ENCODE measurements at places on chromosomes 2 and 18.

- DNase-seq, result no peak
These were observed 1377.1 kb upstream of the PIK3C3 start for GRCh38 chr18:40577981-40578365.

DNA sequence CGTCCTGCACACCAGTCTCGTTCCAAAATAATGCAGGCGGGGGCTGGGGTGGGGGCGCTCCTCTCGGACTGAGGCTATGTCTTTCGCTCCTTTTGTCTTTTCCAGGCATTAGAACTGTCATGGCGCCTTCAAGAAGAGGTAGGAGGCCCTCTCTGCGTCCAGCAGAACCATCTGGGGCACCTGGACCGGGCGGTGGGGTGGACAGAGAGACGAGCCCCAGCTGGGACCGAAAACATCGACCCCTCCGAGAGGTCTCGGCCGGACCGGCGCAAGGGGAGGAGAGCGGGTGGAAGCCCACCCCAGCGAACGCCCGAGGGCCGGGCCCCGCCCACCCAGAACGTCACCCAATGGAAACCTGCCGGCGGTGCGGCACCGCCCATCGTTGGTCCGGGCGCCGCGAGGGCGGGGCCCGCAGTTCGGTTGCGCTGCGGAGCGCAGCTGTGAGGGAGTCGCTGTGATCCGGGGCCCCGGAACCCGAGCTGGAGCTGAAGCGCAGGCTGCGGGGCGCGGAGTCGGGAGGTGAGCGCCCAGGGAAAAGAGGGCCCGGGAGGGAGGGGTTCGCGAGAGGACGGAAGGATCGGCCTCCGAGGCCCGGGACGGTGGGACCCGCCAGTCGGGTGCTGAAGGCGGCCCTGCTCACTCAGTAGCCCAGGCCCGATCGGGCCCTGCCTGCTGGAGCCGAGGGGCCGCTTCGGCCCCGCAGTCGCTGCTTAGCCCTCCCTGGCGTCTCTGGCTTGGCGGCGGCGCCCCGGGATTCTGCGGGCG, at the start of gene NRBP1:
TSS of gene NRBP1 (plus strand) at position 419 of the 765 bp plus-strand sequence. CDS start 4,643 bp downstream, outside the sequence.
- DNase-seq, result peak; percentile 85

DNA sequence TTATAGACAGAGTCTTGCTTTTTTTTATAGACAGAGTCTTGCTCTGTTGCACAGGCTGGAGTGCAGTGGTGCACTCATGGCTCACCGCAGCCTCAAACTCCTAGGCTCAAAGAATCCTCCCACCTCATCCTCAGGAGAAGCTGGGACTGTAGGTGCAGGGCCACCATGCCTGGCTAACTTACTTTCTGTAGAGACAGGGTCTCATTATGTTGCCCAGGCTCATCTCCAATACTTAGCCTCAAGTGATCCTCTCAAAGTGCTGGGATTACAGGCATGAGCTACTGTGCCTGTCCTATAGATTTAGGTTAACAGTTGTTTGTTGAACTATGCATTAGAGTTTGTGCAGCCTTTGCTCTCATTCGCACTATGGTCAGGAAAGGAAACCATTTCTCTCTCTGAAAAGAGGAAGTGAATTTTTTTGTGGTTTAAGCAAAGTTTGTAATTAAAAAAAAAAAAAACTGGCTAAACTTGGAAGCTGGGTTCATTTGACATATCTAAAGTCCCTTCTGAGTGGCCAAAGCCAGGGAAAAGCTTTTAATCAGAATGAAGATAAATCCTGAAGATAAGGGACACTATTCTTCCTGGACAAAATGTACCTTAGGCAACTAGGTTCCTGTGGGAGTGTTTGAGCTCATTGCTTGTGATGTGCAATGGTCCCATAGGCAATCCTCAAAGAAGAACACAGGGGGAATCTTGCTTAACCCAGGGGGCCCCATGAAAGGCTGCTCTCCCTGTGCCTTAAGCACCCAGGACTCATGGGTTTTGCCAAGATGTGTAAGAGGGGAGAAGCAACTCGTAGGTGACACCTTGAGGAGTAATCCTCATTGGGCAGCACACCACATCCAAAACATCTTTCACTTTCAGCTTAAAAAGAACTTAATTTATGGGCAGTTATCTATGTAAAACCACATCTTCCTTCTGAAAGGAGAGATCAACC, 201.7 kb downstream of the MREG start:
- no peak for DNase-seq

GRCh38 chr18:45430041-45430440, 185.2 kb upstream of the SLC14A2 start:
- no peak for DNase-seq

DNA sequence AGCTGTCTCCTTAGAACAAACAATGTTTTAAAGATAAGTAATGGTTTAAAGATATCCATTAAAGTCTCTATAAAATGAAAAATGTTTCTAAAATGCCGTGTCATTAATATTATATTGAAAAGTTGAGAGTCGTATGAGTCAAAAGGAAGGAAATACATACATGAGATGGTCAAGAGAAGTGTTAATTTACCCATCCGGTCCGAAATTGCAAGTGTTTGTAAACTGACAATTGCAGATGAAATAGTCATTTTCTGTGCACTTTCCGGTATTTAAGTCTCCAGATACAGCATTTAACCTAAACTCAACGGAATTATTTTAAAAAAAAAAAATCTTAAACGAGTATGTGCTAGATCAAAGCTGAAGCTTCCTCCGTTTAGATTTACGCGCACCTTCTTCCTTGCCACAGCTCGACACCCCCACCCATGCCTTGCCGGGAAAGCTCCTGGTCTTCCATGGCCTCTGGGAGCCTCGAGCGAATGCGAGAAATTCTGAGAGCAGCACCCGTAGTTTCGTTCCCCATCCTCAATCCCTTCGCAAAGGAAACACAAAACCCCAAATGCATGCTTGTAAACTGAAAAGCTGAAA, 1.8 kb downstream of the DSC3 start:
- DNase-seq, result no peak

DNA sequence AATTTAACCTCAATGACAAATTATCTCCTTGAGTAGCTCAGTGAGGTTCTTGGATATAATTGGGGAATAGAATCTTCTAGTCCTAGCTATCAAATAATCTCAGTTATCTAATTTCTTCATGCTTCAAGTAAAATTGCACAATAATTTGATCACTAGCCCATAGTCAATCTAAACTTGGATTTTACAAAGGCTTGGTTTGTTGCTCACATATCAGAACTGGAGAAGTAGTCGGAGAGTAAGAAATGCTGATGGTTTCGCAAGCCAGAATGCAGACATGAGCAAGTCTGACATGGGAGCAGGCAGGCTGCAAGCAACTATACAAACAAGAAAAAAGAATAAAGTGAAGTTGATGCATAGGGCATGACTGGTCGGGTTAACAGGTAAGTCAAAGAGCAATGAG, 11.7 kb upstream of the PDE11A start:
- DNase-seq, result no peak

DNA sequence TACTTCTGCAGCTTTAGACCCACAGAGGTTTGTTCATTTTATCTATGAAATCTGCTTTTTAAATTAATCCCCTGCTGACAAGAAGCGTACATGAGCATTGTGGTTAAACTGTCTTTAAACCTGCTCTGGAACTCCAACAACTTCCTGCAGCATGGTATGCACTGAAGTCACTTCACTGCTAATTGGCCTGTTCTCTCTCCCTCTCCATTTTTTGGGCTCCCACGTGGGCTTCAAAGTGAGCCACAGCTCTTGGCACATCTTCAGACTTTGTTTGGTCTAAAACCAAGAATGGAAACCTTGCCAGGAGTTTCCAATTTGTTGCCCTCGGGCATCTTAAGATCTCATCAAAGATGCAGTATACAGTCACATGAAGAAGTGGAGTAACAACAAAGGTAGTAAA, 311.4 kb downstream of the LRRTM1 start:
- DNase-seq, result no peak

- DNase-seq, result no peak
These were observed 61.0 kb downstream of the TMEM163 start for GRCh38 chr2:134657650-134658250.

DNA sequence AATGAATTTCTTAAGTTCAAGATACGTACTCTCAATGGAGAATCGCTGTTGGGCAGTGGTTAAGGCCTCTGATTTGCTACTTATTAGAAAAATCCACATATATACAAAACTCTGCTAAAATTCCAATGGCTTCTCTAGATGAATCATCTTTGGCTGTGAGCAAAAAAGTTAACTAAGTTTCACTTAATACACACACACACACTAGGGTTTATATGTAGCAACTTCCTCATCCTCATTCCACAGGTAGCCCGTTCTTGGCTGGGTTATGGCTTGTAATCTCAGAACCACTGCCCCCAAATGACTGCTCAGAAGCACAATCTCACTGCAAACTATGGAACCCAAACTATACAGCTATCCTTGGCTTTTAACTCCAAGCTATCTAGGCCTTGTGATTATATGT, 99.7 kb downstream of the SMAD2 start:
- DNase-seq, result no peak

GRCh38 chr2:111670776-111671175, 213.2 kb downstream of the ANAPC1 start:
- DNase-seq, result no peak

- DNase-seq, result no peak
These were observed 33.7 kb upstream of the BZW1 start for GRCh38 chr2:200778038-200778437.

- no peak for DNase-seq
These were observed 24.9 kb upstream of the RAB10 start for GRCh38 chr2:26008851-26009566.

GRCh38 chr2:222693837-222694236, 22.4 kb downstream of the MOGAT1 start:
- no peak for DNase-seq

GRCh38 chr2:71006323-71006722, 11.7 kb upstream of the TEX261 start:
- DNase-seq, result no peak

DNA sequence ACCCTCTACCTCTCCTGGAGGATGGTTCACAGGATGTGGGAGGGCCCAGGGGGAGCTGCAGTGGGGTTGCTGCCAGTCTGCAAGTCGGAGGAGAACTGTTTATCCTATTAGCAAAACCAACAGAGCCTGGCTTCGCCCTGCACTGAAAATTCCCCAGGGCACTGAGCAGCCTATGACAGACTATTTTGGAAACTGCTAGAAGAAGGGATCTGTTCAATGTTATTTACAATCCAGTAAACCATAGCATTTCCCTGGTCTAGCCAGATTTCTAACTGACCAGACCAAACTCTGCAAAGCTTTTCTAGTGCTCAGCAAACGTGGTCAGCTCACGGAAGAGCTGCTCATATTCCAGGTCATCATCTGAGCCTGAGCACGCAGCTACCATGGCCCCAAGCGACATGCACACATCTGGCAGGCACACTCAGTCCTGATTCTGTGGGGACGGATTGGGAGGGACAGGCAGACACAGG, 64.8 kb upstream of the PID1 start:
- no peak for DNase-seq

- no peak for DNase-seq
These were observed 17.8 kb upstream of the SMAD7 start for GRCh38 chr18:48968412-48969215.

DNA sequence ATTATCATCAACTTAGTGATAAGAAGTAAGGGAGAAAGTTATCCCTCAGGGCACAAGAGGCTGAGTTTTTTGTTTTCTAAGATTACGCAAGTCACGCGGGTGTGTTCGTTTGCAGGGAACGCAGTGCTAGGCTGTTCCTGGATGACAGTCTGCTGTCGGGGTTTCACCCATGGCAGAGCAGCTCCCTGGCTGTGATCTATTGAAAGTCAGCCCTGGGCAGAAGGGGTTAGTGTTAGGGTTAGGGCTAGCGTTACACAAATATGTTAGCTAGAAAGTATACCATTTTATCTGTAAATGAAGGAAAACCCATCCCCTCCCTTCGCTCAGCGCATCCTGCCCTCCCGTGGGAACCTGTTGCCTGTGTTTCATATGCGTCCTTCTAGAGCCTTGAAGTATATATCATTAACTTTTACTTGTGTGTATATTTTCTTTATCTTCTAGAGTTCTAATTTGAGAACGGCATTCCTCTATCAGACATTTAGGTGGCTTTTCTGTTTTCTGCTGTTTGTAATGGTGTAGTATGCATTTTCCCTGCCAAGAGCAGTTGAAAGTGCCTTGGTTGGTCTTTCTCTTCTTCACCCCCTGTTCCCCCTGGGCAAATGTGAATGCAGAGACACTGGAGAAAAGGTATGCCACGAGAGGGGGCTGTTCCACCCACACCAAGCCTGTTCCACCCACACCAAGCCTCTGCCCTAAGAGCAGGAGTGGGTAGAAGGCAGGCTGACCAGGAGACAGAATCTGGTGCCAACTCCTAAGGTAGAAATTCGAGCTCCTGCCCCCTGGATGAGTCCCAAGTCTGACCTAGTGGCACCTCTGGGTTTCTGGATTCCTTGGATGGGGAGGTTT, 47.0 kb downstream of the ARMC9 start:
- no peak for DNase-seq

GRCh38 chr18:79575891-79576685, 103.5 kb upstream of the CTDP1 start:
- DNase-seq, result no peak

DNA sequence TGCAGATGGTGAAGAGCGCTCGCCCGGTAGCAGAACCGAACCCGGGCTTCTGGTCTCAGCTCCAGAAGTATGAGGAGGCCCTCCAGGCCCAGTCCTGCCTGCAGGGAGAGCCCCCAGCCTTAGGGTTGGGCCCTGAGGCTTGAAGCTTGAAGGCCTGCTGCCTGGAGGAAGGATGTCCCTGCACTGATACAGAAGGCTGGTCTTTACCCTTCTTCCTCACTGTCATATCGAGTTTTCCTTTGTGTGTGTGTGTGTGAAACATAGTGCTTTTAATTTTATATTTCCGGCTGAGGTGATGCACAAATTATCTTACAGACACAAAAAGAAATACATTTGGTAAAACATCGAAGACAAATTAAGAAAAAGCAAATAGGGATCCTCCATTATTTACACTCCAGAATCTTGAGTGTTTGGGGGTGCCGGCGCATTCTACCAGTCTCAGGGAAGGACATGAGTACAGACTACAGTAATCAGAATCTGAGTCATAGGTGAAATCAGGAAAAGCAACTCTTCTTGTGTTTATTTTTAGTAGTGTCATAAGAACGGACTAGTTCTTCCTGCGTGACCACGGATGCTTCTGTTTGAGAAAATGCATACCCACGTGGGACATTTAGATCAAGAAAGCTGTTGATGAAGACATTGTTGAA, 1.3 kb downstream of the DUSP28 start:
- no peak for DNase-seq

DNA sequence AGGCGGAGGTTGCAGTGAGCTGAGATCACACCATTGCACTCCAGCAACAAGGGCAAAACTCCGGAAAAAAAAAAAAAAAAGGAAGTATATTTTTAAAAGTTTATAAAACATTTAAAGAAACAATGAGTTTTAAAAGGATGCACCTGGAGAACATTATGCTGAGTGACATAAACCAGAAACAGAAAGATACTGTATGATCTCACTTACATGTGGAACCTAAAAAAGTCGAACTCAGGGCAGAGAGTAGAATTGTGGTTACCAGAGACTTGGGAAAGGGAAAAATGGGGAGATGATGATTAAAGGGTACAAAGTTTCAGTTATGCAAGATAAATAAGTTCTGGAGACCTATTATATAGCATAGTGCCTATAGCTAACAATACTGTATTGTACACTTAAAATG, 52.8 kb upstream of the RTN4 start:
- DNase-seq, result no peak

All from stimulated activated CD4-positive, alpha-beta T cell treated with anti-CD3 and anti-CD28 coated beads, TNF-alpha, amount 100 ng/mL, for 24 hours (primary cell).